ENCODE measurements at places on chromosomes 4 and X. TPM values are rescaled to one million over a fixed set of nuclear protein-coding genes. Genes with fewer than 3 reads are reported as not detected.

REELD1 gene
- not detected for total RNA-seq

SHISA3 gene
- total RNA-seq = 14.3 TPM

ZXDB gene
- total RNA-seq = 9.2 TPM

CT45A10 gene
- not detected for total RNA-seq

MMRN1 gene
- total RNA-seq = 82.0 TPM

SPP1 gene
- 0.10 TPM for total RNA-seq

SPATA18 gene
- 6.8 TPM for total RNA-seq

SAT1 gene
- total RNA-seq = 142 TPM

MAGEE2 gene
- not detected for total RNA-seq

PSAPL1 gene
- not detected for total RNA-seq

CYLC1 gene
- total RNA-seq = not detected

FAM114A1 gene
- 109 TPM for total RNA-seq

LONRF3 gene
- 3.9 TPM for total RNA-seq

COX7B2 gene
- total RNA-seq = not detected

TNIP2 gene
- total RNA-seq = 99.2 TPM

CXorf38 gene
- total RNA-seq = 17.9 TPM

TRIM60 gene
- total RNA-seq = not detected

MAGEB6 gene
- not detected for total RNA-seq

APLN gene
- total RNA-seq = 583 TPM

SHROOM4 gene
- total RNA-seq = 45.8 TPM

SH2D1A gene
- not detected for total RNA-seq

UCHL1 gene
- total RNA-seq = 373 TPM

HMX1 gene
- total RNA-seq = not detected

NEUROG2 gene
- total RNA-seq = not detected

NDUFC1 gene
- 73.9 TPM for total RNA-seq

PCSK1N gene
- not detected for total RNA-seq

NFKB1 gene
- 38.1 TPM for total RNA-seq

NPY1R gene
- total RNA-seq = not detected

SNCA gene
- total RNA-seq = 67.6 TPM

VCX3B gene
- not detected for total RNA-seq

MTTP gene
- not detected for total RNA-seq

MYL5 gene
- total RNA-seq = 3.9 TPM

CFI gene
- 47.5 TPM for total RNA-seq
